ENCODE measurements at places on chromosomes 2 and 18.
A peak's percentile ranks its signal among the peaks of the same experiment; 100 is the strongest.

GRCh38 chr2:147689220-147689909 lies 155.5 kb upstream of the ACVR2A start:
- no peak for DNase-seq

- no peak for DNase-seq
These were observed 81.8 kb upstream of the HPCAL1 start for GRCh38 chr2:10220902-10221391.

DNA sequence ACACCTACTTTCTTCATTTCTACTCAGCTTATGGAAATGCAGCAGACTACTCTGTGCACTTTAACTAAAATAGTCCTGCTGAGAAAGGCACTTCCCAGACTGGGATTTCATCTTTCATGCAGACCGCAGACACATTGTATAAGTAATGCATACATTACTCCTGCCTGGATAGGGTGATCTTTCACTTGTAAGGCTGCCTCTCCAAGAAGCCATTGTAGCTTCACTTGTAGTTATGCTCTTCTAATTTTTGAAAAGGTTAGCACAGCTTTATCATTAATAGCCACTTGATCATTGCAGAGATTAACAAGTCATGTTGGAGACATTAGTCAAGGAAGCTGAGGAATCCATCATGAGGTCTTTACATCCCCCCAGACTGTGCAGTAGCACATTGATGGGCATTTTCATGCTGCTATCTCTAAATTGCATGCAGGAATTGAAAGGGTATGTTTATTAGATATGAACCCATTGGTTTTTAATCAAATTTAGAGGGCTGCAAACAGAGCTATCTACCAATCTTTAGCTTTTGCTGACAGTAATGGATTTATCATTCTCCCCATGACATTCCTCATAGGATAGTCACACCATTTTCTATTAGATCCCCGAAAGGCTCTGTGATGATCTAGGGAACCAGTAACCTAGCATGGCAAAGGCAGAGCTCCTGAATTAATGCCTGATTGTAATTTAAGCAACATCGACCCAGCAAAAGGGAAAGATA lies 1074.7 kb upstream of the NXPH2 start:
- DNase-seq, result no peak

GRCh38 chr2:223040527-223040926 lies 11.5 kb upstream of the KCNE4 start:
- DNase-seq, result no peak

GRCh38 chr2:129080715-129081476 lies 762.2 kb upstream of the HS6ST1 start:
- no peak for DNase-seq

- no peak for DNase-seq
These were observed 107.1 kb downstream of the TSHZ1 start for GRCh38 chr18:75317703-75318102.

- no peak for DNase-seq
These were observed 12.1 kb downstream of the EIF4E2 start for GRCh38 chr2:232562515-232563151.

- no peak for DNase-seq
These were observed 1482.3 kb upstream of the LRRTM1 start for GRCh38 chr2:81786811-81787210.

DNA sequence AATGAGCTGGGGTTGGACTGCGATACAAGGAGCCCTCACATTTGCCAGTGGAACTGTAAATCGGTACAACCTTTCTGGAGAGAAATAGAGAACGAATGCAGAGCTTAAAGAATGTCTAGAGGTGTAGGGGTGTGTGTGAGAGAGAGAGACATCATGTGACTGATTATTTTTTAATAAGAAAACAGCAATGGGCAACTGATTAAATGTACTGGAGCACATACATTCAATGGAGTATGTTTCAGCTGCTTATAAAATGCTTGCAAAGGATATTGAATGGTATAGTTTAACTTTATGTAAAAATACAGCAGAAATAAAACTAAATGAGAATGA lies 391 bp upstream of the TMEM17 start:
- DNase-seq, result no peak

DNA sequence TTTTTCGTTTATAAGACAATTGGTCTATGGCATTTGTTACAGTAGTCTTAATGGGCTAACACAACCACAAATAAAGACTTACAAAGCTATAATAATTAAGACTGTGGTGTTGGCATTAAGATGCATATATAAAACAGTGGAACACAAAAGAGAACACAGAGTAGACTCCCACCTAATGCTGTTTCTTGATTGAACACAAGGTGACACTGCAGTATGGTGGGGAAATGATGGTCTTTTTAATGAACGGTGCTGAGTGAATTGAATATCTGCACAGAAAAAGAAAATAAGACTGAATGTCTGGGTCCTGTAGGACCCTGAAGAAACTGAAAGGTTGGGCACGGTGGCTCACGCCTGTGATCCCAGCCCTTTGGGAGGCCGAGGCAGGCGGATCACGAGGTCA lies 1136.6 kb upstream of the NXPH2 start:
- no peak for DNase-seq

DNA sequence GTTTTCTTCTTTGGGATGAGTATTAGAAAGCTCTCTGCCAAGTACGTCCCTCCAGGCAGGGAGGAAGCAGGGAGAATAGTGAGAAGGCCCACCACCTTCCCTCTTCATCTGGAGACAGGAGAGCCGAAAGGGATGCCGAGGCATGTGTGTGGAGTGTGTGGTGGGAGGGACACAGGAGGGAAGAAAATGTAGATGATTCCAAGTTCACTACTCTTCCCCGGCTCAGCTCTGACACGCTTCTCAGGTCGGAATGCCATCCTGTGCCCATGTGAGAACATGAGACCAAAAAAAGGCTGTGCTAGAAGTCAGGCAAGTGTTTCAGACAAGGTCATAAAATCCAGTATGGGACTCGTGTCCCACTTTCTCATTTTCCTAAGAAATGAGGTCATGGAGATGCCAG lies 47.4 kb downstream of the GYPC start:
- no peak for DNase-seq

GRCh38 chr2:159711562-159712142 lies 654 bp upstream of the MARCHF7 start:
- no peak for DNase-seq

DNA sequence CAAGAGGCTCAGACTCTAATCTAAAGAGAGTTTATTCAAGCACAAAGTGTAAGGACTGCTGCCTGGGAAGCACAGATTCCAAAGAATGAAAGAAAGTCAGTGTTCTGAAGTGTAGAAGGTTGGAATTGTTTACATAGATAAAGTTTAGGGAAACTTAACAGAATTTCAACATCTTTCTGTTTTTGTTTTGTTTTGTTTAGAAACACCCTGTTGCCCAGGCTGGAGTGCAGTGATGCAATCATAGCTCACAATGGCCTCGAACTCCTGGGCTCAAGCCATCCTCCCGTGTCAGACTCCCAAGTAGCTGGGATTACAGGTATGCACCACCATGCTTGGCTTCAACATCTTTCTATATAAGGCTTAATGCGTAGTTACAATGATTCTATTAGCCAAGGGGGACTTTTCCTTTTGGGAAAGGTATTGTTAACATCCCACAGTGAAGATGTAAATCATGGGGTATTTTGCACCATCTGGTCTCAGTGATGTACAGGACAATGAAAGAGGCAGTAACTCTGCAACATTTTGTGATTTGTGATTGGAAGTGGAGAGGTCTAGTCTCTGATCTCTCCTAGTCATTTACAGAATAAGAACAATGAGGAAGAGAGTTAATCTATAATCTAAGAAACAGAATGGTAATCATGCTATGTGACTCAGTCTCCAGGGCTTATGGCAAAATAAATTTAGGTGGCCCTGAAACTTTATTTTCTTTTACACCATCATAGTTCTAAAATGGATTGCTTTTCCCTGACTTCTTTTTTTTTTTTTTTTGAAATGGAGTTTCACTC lies 45.6 kb upstream of the MSH6 start:
- DNase-seq, result no peak

- DNase-seq, result no peak
These were observed 12.4 kb downstream of the IL37 start for GRCh38 chr2:112923237-112923966.

GRCh38 chr2:126886211-126886915 lies 12.3 kb upstream of the TEX51 start:
- no peak for DNase-seq

DNA sequence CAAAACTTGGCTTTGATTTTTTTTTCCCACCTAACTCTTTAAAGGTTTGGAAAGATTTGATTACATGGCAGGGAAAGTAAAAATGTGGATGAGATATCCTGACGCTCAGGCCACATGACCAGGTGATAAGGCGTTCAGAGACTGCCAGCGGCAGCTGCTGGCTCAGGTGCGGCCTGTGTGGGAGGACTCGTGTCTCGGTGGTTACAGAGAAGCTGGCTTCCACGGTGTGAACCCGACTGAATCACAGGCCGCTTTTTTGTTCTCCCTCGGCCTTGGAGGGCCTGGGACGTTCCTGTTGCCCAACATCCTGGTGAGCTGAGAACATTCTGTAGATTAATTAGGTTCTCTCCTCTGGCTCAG lies 124.2 kb upstream of the ZNF516 start:
- DNase-seq, result no peak

DNA sequence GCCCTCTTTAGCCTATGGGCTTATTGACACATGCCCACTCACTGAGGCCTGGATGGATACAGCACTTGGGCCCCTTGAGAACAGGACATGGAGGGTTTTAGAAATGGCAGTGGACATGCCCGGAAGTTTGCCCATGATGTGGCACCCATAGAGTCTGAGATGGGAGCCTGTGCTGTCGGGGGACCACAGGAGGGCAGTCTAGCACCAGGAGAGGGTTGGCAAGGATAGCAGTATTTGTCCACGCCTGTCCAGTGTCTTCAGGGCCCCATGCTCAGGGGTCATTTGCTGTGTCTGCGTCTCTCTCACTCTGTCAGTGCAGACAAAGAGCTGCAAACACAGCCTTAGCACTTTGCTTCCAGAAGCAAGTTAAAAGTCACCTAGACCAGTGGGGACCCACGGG lies 48.7 kb downstream of the IL1RL2 start:
- no peak for DNase-seq

- no peak for DNase-seq
These were observed 174.6 kb downstream of the NCK2 start for GRCh38 chr2:105919191-105919811.

GRCh38 chr2:49569176-49569575 lies 414.9 kb upstream of the FSHR start:
- DNase-seq, result no peak

DNA sequence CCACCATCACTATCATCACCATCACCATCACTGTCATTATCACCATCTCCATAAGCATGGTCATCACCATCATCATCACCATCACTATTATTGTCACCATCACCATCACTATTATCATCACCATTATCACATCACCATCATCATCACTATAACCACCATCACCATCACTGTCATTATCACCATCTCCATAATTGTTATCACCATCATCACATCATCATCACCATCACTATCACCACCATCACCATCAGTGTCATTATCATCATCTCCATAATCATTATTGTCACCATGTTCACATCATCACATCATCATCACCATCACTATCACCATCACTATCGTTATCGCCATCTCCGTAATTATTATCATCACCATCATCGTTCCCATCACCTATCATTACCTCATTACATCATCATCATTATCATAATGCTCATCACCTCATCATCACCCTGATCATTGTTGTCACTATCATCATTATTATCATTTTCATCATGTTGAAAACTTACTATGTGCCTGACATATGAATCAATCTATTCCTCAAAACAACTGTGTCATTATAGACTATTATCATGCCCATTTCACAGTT lies 280.3 kb upstream of the HS6ST1 start:
- no peak for DNase-seq

DNA sequence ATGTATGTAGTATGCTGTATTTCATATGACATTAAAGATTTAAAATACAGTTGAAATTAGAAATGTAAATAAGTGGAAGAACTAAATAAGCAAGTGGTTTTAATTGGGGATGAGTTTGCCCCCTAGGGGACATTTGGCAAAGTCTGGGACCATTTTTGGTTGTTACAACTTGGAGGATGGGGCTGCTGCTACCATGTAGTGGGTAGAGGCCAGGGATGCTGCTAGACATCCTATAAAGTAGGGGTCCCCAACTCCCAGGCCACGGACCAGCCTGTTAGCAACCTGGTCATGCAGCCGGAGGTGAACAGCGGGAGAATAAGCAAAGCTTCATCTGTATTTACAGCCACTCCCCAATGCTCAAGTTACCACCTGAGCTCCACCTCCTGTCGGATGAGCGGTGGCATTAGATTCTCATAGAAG lies 27.9 kb upstream of the ASNSD1 start:
- DNase-seq, result no peak

GRCh38 chr2:84516234-84516986 lies at the start of gene DNAH6:
Gene DNAH6 (plus strand): TSS chr2:84516498. CDS start chr2:84517827, 1,329 bp downstream.
- DNase-seq, result peak; percentile 74

GRCh38 chr2:157394928-157395327 lies 49.0 kb downstream of the CYTIP start:
- no peak for DNase-seq

DNA sequence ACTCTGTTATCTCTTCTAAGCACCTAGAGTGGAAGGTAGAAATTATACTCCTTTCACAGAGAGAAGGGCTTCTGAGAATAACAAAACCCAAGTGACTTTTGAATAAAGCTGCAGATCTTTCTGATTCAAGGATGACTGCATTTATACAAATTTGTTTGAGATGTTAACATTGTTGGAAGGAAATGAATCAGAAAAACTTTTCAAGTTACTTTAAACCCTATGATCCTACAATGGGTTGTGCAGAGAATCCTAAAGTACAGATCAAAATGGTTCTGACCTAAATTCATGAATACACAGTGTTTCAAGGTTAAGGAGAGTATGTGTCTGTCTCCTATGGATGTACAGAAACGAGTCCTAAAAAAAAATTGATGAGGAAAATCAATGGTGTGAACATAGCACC lies 1.8 kb downstream of the RFTN2 start:
- DNase-seq, result no peak
